ENCODE measurements at places on chromosomes 5 and 9.

- no peak for DNase-seq
Observed at GRCh38 chr5:163846512-163846911, 341.1 kb downstream of the MAT2B start.

- no peak for DNase-seq
Observed at GRCh38 chr5:44885903-44886302, 77.2 kb downstream of the MRPS30 start.

DNA sequence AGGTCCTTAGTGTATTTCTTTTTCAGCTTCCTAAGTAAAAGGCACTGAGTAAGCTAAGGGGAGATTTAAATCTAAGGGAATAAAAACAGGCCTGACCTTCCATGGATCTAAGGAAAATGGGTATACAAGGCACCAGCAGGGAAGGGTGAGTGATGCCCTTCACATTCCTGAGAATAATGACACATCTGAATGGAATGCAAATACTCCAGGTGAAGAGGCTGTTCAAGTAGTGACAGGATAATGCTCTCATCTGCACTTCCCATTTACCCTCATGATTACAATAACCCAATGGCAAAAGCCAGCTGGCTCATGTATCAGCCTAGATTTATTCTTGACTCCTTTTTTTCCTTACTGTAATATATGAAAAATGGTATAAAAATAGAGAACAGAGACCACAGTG, 216.2 kb upstream of the ACTBL2 start:
- DNase-seq = no peak

DNA sequence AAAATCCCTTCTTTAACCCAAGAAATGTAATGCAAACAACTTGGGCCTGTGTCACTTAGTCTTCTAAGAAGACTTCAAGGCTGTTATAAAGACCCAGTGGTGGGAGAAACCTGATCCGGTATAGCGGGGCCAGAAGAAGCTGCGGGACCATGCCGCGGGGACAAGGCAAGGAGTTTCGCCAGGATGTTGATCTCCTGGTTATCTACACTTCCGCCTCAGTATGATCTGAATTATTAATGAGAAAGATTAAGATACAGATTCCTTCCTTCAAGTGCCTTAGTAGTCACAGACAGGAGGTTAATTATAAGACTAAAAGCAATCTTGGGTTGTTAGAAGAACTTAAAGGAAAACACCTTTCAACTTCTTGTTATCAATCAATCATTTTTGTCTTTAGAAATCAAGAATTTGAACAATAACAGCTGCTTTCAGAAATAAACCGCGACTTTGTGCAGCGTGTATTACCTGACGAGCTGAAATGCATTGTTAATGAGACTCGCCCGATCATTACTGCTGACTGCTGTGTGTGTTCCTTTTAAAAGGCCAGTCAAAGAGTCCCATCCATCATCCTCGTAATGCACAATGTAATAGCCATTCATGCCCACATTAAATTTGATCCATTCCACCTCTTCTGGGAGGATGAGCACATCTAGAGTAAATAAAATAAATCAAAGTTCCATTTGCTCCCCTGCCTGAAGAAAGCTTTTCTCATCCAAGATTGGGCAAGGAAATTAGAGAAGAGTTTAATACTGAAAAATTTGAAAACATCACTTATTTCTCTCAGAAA, 22.2 kb downstream of the ERAP1 start:
- no peak for DNase-seq

DNA sequence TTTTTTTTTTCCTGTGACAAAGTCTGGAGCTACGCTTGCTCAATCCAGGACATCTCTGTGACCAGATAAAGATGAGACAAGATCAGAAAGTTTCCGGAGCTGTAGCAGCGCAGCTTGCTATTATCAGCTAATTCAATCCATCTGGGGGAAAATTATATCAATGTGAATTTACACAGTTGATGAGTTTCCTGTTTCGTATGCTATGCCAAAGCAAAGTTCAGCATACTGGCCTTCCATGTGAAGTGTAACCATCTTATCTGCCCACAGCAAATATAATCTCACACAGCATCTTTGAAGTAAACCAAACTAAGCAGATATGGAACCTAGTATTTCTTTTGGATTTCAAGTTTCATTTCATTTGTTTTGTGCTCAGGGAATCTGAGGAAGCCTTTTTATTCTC, 1767.7 kb downstream of the EFNA5 start:
- no peak for DNase-seq

GRCh38 chr5:174046558-174046957, 1.1 kb downstream of the NSG2 start:
- no peak for DNase-seq

DNA sequence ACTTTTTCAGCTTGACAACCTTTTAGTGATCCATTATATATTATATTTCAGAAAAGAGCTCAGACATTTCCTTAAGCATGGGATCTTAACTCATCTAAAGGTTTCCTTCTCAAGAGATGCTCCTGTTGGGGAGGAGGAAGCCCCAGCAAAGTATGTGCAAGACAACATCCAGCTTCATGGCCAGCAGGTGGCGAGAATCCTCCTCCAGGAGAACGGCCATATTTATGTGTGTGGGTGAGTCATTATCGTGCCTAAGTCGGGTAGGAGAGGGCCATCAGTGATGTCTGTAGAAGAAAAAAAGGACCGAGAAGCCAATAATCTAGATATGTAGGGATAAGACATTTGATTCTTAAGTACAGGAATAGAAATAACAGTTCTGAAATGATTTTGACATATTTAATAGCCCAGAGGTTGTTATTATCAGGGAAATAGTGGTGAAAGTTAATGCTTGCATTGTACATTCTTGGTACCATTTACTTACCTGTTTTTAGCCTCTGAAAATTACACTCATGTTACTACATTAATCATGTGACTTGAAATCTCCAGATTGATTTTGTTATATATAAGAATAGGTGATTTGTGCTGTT, 28.2 kb downstream of the MTRR start:
- peak; percentile 59 for DNase-seq

DNA sequence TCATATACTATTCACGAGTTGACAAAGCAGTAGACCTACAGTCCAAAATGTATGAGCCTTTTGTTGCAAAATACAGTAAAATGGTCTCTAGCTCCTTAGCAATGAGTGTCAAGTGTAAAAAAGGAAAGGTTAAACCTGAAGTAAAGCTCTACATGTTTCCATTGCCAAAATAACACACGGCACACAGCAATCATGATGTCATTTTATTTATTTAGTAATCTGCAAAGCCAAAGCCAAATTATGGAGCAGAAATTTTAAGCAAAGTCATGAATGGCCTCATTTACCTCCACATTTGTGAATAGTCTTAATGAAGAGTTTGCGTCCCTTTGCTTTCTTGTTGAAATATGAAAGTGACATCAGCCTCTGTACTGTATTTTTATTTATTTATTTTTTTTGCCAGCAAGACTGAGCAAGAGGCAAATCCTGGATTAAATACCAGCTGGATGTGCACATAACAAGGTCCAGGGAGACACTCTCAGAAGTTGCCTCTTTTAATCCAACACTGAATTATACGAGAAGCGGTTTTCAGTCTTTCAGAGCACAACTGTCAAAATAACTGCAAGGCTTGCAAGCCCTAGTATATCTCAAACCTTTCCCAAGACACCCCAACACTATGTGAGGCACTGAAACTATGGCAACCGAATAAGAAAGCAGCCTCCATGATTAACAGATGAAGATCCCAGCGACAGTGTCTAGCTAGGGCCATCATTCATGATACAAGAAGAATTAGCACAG, 9.7 kb downstream of the SEMA6A start:
- DNase-seq = no peak

DNA sequence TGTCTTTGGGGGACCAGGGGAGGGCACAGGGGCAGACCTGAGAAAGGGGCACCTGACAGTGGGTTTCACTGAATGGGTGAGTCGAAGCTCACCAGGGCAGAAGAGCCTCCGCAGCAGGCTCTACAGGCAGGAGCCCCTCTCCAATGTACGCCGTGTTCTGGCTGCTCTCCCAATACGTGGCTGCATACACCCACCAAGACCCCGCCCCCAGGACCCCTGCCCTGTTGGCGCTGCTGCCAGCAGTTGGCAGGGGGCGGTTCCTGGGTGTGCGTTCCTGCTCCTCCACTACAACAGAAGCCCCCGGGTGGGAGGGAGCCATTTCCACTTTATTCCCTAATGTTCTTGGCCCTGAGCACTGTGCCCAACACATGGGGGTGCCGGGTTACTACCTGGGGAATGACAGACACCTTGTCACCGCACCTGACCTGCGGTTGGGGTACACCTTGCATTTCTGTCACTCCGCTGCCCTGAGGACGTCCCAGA, 30.3 kb downstream of the SARDH start:
- no peak for DNase-seq
